ENCODE measurements at places on chromosomes 1 and 21. TPM values are rescaled to one million over a fixed set of nuclear protein-coding genes. Genes with fewer than 3 reads are reported as not detected.

- no peak overlapping the region for H3K4me3 ChIP-seq
- no peak overlapping the region for H3K27ac ChIP-seq
Measured at GRCh38 chr1:183967914-183968313, 69.6 kb downstream of the COLGALT2 start.

GRCh38 chr21:17105932-17106331 is 406.9 kb upstream of the CXADR start:
- DNase-seq, result no peak
- H3K27me3 ChIP-seq, result no peaks in the 10 kb centered on the region
- H3K27ac ChIP-seq, result no peak overlapping the region

DNA sequence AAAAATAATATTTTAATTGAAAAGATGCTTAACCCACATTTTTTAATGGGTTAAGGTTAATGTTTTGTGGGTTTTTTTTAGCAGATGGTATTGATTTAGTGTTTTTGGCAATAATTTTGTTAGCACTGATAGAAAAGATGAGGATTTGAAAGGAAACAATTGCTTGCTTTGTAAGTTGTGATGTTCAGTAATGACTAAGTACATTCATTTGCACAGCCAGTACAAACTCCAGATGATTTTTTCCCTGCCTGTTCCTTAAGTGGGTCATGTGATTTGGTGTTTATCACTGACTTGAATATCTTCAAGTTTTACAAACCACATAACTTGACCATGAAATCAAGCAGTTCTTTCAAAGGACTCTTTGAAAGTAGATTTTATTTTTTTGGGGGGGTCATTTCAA is 15.0 kb downstream of the DISP1 start:
- no peaks in the 10 kb centered on the region for H3K36me3 ChIP-seq
- H3K27me3 ChIP-seq, result no peaks in the 10 kb centered on the region
- no peak for DNase-seq
- no peak overlapping the region for H3K27ac ChIP-seq
- peaks cover 21% of the 10 kb centered on the region for H3K4me1 ChIP-seq

- no peak overlapping the region for H3K4me3 ChIP-seq
- no peaks in the 10 kb centered on the region for H3K27me3 ChIP-seq
- H3K36me3 ChIP-seq, result no peaks in the 10 kb centered on the region
- no peaks in the 10 kb centered on the region for H3K4me1 ChIP-seq
Measured at GRCh38 chr21:32035617-32036016, 162.8 kb downstream of the HUNK start.

- H3K27ac ChIP-seq, result no peak overlapping the region
- no peaks in the 10 kb centered on the region for H3K27me3 ChIP-seq
- no peak for DNase-seq
- H3K4me1 ChIP-seq, result no peaks in the 10 kb centered on the region
Measured at GRCh38 chr1:9782897-9783296, 40.9 kb downstream of the CLSTN1 start.

- no peak overlapping the region for H3K27ac ChIP-seq
- peaks cover 44% of the 10 kb centered on the region for H3K27me3 ChIP-seq
- H3K36me3 ChIP-seq, result no peaks in the 10 kb centered on the region
- H3K4me1 ChIP-seq, result no peaks in the 10 kb centered on the region
- DNase-seq, result no peak
- H3K4me3 ChIP-seq, result no peak overlapping the region
Measured at GRCh38 chr1:10815858-10816195, 19.4 kb upstream of the CASZ1 start.

DNA sequence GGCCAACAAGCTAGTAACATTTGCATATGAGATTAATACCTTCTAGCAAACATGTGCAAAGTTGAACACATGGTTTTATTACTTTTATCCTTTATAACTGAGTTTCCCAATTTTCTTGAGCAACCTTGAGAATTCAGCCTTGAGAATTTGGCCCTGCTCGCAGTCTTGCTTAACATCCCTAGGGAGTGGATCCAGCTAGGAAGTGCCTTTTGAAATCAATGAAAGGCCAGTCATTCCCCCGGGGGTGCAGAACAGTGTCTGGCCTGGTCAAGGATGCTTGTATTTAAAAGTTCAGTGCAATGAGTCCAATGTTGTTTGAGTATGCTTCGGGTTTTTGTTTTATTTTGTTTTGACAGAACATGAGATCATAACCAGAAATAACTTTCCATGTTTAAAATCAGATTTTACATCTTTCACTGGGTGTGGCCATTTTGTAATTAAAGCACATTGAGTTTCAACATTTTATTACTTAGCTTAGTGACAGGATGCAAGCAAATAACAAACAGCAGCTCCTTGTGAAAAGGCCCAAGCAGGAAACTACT is 16.7 kb downstream of the PALMD start:
- H3K27ac ChIP-seq, result no peak overlapping the region
- H3K4me1 ChIP-seq, result peaks cover 1% of the 10 kb centered on the region
- no peaks in the 10 kb centered on the region for H3K27me3 ChIP-seq
- no peaks in the 10 kb centered on the region for H3K36me3 ChIP-seq
- DNase-seq, result no peak

- H3K4me3 ChIP-seq, result no peak overlapping the region
- H3K4me1 ChIP-seq, result peaks cover 78% of the 10 kb centered on the region
- H3K27ac ChIP-seq, result peak overlapping the region; percentile 49
- H3K27me3 ChIP-seq, result no peaks in the 10 kb centered on the region
Measured at GRCh38 chr1:39642796-39643195, 3.4 kb upstream of the HEYL start.

The CYP4Z1 gene
- total RNA-seq, result not detected

The HMGCS2 gene
- total RNA-seq, result not detected

The RNU1-1 gene
- 294 TPM for total RNA-seq

The GPR153 gene
- not detected for total RNA-seq

The LAMB3 gene
- 2.1 TPM for total RNA-seq

The PIK3C2B gene
- 0.28 TPM for total RNA-seq

The GUCA2B gene
- total RNA-seq, result not detected

The DDI2 gene
- 9.1 TPM for total RNA-seq

Measured in SJSA1 (cell line).